ENCODE measurements at places on chromosomes 4 and X.

GRCh38 chrX:152886716-152887115 lies 11.2 kb upstream of the ZNF185 start:
- no peak for DNase-seq

- no peak for DNase-seq
Measured at GRCh38 chr4:89539797-89540711, 232.5 kb upstream of the GPRIN3 start.

GRCh38 chr4:74549936-74550335 lies 105.0 kb downstream of the AREG start:
- DNase-seq = no peak

DNA sequence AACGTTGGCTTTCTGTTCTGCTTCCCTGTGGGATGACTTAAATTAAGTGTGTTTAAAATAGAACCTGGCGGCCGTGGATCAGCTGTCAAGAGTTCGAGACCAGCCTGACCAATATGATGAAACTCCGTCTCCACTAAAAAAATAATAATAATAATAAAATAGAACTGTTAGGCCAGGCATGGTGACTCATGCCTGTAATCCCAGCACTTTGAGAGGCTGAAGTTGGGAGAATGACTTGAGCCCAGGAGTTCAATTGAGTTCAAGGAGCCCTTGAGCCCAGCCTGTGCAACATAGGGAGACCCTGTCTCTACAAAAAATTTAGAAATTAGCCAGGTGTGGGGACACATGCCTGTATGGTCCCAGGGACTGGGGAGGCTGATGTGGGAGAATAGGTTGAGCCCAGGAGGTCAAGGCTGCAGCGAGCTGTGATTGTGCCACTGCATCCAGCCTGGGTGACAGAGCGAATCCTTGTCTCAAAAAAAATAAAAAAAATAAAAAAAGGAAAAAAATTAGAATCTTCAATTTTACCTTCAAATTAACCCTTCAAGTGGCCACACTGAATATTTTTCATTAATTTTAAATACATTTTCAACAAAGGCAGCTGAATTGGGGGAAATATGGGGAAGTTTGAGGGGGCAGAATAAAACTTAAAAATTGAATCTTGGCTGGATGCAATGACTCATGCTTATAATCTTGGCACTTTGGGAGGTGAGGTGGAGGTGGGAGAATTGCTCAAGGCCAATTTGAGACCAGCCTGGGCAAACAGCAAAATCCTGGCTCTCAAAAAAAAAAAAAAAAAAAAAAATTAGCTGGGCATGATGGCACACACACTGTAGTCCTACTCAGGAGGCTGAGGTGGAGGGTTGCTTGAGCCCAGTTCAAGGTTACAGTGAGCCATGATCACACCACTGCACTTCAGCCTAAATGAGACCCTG lies 31.8 kb upstream of the HSD17B13 start:
- DNase-seq = no peak

DNA sequence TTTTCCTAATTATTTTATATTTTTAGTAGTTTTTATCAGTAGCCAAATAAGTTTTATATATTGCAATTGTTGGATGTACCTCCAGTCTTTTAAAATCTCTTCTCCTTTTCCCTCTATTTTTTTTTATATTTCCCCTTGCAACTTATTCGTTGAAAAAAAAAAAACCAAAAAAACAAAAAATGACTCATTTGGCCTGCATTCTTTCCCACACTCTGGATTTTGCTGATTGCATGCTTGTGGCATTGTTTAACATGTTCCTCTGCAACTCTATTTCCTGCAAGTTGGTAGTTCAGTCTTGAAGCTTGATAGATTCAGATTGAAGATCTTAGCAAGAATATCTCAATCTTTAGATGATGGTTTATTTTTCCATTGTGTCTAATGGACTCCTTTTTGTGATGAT lies 260.6 kb upstream of the BOD1L1 start:
- DNase-seq = no peak

- DNase-seq = no peak
Measured at GRCh38 chrX:20197641-20198210, 56.1 kb upstream of the EIF1AX start.

- DNase-seq = no peak
Measured at GRCh38 chr4:64642936-64643335, 233.7 kb upstream of the TECRL start.

GRCh38 chr4:54661686-54662085 lies 3.9 kb downstream of the KIT start:
- DNase-seq = no peak

DNA sequence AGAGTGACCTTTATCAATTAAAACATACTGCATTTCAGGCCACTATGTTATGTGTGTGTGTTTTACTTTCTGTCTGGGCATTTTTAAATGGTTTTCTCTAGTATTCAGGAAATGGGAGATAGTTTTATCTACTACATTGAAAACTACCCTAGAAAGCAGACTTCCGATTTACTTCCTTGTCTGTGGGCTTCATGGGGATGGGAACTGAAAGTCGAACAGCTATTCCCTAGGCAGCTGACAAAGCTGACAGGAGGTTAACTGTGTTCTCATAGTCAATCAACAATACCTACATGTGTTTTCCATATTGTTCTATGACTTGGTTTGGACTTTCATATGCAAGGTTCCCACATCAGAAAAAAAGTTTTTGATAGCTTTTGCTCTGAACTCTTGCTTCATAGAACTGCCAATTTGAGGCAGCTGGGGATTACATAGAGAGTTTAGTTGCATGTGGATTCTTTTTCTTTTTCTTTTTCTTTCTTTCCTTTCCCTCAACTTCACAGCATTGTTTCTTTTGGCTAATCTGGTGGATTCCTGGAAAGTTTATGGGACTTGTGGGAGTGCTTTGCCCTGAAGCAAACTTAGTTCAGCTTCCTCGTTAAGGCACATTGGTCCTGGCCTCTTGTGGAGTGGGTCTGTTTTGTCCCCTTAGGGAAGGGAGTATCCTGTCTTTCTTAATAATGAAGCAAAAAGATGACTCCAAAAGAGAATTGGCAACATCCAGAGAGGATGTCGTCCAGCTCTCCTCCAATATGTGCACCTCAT lies 327.1 kb upstream of the GIMD1 start:
- no peak for DNase-seq

- no peak for DNase-seq
Measured at GRCh38 chrX:29553542-29553941, 661.8 kb upstream of the MAGEB2 start.

DNA sequence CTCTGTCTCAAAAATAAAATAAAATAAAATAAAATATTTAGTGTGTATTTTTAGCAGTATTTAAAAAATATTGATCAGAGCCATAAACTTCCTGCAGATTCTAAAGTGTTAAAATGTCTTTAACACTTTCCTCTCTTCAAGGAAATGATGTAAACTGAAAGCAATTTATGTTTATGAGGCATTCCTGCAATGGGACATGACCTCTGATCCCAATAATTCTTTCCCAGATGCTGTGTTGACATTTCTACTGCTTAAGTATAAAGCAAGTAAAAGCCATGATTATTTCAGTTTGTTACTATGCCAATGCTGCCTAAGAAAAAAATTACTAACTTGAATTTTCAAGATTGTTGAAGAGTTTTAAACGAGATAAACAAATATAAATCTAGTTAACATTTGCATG lies 29.0 kb downstream of the COQ2 start:
- DNase-seq = no peak

DNA sequence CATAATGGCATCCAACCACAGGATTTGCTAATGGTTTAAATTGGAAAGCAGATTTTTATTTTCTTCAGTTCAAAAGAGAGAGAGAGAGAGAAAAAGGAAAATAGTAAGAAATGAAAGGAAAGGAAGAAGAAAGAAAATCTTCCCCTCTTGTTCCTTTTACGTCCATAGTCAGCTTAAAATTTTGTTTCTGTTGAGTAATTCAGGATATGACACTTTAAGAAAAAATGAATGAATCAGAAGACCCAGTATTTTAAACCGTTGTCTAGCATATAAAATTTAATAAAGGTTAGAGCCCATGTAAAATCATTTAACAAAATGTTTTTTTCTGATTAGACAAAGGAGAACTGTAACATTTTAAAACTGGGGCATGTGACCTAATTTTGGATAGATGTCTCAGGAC lies 391.8 kb upstream of the EPHA5 start:
- no peak for DNase-seq

DNA sequence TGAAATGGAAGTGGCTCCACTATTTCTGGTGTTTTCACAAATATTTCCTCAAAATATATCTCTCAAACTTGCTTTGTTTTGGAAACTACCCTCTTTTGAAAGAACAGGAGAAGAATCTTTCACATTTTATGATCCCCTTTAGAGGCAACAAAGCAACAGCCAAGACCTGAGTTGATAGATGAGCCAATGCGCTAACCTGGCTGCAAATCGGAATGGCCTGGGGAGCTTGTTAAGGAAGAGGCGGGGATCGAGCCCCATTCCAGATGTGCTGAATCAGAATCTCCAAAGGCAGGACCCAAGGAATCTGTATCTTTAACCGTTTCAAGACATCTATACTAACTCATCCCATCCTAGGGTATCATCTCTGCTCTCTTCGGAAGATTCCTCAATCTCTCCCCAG lies 181.3 kb downstream of the GPC3 start:
- DNase-seq = no peak

DNA sequence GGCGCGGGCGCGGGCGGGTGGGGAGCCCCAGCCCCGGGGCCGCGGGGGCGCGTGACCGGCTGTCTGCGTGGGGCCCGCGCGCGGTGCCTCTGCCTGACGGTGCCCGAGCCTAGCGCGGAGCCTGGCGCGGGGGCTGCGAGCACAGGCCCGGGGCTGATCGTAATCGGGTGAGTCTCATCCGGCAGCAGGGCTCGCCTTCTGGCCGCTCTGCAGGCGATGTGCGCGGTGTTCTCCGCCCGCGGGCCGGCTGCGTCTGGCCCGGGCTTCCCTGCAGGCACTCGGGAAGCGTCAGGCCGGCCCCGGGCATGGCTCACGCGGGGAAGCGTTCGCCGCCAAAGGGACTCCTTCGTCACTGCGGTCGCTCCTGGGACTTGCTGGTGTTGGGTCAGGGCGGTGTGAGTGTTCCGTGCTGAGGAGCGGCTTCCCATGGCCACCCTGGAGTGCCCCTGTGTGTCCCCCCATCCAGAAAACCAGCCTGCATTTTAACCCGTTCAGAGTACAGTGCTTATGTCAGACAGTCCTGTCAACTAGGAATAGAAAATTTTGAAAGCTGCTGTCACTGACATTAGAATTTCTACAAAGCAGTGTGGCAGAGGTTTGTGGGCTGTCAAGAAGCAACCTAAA lies 40.6 kb downstream of the FAM149A start:
- DNase-seq = no peak

- DNase-seq = no peak
Measured at GRCh38 chrX:104310090-104310489, 55.4 kb upstream of the ESX1 start.

DNA sequence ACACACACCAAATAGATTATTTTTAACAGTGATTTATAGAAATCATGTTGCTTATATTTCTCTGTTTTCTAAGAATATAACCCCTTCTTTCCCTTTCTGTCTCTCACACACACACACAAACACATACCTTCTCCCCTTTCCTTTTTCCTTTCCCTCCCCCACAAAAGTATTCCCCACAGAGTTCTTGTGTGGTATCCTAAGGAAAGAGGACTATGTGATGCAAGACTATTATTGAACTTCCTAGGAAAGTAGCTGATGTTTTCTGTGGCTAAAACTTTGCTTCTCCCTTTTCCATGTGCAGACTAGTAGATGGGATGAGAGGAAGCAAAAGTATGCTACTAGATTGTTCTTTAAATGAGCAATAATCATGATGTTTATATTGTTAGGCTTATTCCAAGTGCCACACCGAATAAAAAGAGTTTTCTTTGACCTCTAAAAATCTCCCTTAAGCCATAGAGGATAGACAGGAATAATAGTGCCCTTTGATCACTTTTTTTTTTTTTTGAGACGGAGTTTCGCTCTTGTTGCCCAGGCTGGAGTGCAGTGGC lies 38.7 kb downstream of the CPEB2 start:
- DNase-seq = no peak

DNA sequence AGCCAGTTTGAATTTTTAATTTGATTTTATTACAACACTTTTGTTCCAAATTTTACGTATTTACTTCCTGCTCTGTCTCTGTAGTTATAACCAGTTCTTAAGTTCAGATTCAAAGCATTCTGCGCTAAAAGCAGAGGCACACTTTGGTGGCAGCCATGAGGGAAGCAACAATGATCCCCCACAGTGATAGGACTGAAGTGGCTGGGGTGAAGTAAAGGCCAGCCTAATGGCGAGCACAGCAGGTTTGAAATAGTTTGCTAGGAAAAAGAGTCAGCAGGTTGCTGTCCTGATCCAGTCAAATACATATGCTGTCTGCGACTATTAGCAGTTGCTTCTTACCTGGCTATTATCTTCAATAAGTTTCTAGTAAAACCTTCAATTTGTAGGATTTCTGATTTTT lies 176.3 kb downstream of the RPA4 start:
- DNase-seq = no peak

- peak; percentile 5 for DNase-seq
Measured at GRCh38 chrX:97563531-97564133, 679.9 kb downstream of the RPA4 start.

GRCh38 chrX:154030715-154031305 lies 11.1 kb upstream of the IRAK1 start:
- DNase-seq = no peak

DNA sequence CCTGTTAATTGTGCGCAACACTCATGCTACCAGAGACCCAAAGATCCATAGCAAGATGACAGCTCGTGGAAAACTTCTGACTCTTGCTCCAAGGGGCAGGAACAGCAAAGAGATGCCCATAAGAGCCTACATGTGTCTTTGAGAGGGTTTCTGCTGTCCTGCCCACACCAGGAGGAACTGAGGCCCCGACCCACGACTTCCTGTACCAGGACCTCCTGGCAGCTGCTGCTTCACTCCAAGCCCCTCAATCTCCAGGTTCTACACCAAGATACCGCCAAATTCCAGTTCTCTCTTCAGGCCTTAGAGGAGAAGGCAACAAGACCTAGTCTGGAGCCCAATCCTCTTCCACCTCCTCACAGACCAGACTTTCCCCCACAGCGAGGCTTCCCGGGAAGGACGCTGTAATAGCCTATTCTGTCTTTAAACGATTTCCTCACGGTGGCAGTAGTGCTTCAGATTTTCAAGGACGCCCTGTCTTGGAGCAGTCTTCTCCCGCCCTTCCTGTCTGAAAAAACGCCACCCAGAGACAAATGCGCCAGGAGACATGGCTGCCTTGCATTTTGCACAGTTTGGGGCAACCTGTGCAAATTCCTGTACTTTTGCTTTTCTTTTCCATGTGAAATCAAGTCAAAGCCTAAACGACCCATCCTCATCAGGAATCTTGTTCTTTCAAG lies 230.2 kb upstream of the STK26 start:
- DNase-seq = peak; percentile 90

DNA sequence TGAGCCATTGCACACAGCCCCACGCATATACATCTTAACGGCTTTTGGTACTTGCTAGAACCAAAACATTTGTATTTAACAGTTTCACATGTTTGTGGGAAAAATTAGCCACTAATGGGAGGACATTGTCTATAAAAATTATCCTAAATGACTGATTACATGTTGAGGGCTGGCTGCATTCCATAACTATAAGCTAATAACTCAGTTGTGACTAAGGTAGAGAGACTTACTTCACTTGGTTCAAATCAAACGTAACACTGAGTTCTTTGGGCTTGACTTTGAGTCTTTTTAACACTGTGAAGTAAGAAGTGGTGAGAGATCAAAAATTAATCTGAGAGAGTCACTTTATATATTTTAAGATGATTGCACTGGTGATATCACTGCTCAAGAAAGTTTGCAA lies 47.9 kb upstream of the PGRMC2 start:
- DNase-seq = no peak

GRCh38 chr4:7139167-7139982 lies 53.0 kb upstream of the SORCS2 start:
- no peak for DNase-seq

Measured in T follicular helper cell (primary cell).